ENCODE measurements at places on chromosomes 1 and 21.

GRCh38 chr1:154906621-154907081 is 29.9 kb downstream of the PMVK start:
- DNase-seq, result no peak

- DNase-seq, result no peak
These were observed at the start of gene LGR6 for GRCh38 chr1:202193614-202194327. Gene LGR6 (plus strand): TSS chr1:202193799. CDS start chr1:202193990, 191 bp downstream.

GRCh38 chr1:14725695-14726094 is 127.2 kb downstream of the KAZN start:
- no peak for DNase-seq

- no peak for DNase-seq
These were observed 44.0 kb downstream of the TMCC2 start for GRCh38 chr1:205271745-205272144.

GRCh38 chr1:168665975-168666374 is 63.0 kb downstream of the DPT start:
- DNase-seq, result no peak

GRCh38 chr1:234602334-234603220 is 7.4 kb downstream of the IRF2BP2 start:
- peak; percentile 88 for DNase-seq

- no peak for DNase-seq
These were observed 179.1 kb downstream of the FASLG start for GRCh38 chr1:172837816-172838679.

DNA sequence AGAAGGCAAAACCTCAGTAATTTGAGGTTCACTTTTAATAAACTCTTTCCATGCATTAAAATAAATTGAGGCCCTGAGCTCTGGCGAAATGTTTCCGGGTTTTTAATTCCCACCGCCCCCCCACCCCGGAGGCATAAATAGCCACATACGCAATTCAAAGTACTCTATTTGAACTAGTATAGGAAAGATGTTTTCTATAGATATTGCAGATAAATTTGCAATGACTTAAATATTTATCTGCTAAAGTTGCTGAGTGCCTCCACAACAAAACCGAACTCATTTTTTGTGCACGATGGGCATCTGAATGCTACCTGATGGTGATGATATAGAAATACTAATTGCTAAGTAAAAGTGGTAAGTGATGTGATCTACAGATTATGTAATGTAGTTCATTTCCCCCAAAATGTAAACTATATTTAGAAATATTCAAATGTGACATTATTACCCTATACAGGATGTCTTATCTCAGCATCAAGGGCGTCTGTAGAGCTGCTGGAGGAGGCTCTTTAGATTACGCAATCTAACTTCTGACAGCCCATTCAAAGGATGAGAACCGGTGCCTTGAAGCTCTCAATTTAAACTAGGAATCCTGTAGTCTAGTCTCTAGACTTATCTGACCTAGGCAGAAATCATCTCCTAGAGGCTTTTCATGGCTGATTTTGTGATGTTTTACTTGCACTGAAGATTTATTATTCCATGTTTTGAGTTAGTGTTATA is 8.5 kb downstream of the IRF2BP2 start:
- DNase-seq, result no peak

- no peak for DNase-seq
These were observed 57.9 kb upstream of the EDN2 start for GRCh38 chr1:41542196-41542930.

DNA sequence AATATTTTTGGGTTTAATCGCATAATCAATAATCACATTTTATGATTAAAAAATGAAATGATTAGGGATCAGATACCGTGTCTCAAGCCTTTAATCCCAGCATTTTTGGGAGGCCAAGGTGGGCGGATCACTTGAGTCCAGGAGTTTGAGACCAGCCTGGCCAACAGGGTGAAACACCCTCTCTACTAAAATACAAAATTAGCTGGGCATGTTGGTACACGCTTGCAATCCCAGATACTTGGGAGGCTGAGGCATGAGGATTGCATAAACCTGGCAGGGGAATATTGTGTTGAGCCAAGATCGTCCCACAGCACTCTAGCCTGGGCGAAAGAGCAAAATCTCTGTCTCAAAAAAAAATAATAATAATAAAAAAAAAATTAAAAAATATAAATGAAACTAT is 1581.4 kb downstream of the KCNT2 start:
- no peak for DNase-seq

GRCh38 chr1:236422517-236422876 is 28.4 kb downstream of the EDARADD start:
- DNase-seq, result no peak

DNA sequence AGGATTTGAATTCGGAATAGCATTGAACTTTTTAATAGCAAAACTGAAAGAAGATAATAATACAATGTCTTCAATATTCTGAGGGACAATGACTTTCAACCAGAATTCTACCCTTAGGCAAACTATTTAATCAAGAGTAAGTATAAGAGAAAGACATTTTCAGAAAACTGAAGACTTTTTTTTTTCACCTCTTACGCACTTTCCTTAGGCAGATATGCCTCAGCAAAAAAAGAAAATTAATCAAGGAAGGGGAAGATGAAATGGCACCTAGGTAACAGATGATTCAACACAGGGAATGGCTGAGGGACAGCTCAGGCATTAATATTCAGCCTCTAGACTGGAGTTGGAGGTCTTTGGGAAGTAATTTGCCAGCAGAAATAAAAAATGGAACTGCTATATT is 184.9 kb downstream of the URB2 start:
- no peak for DNase-seq

GRCh38 chr1:14300991-14301703 is 297.3 kb upstream of the KAZN start:
- DNase-seq, result no peak

DNA sequence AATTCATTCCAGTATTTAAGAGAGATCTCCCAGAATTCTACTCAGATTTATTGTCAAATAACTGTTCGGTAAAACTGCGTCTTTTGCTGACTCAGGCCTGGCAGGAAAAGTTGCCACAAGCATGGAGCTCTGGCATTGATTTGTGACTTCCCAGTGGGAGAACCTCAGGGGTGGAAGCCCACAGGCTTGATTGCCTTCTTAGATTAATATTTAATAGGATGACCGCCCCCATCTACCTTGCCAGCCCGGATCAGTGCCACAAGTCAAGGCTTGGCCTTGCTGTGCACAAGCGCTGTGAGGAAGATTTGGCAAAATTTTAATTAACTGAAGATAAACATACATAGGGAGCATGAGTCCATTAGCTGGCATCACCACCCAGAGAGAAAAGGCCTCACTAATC is 93.5 kb downstream of the LRIG2 start:
- no peak for DNase-seq

GRCh38 chr1:168210312-168210711 is 15.5 kb upstream of the SFT2D2 start:
- no peak for DNase-seq

GRCh38 chr1:248373761-248374160 is 1.8 kb upstream of the OR2T6 start:
- DNase-seq, result no peak

DNA sequence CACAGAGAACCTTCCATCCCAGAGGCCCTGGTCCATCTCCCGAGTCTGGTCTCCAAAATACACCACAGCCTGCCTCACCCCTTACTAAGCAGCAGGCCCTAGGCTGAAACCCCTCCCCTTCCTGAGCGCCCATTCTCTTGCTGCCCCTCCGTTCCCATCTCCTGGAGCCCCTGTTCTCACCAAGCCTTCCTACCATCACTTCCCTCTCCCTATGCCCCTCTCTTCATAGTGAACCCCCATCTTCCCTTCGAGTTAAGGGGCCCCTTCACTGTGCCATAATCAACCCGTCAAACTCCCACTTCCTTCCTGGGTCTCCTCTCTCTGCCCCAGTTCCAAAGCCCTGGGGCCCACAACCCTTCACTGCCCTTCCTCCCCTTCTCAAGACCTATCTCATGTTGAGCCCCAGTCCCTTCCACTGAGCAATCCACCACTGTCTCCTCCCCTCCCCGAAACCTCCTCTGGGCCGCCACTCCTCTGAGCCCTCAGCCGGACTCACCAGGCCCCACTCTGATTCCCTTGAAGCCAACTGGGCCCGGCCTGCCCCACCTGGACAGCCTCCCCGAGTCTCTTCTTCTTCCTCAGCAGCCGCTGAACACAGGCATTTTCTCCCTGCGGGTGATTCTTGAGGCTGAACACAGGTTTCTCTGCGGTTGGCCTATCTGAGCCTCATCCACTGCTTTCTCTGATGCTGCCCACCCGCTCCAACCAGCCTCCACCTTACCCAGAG is 42.2 kb upstream of the WASF2 start:
- DNase-seq, result no peak

DNA sequence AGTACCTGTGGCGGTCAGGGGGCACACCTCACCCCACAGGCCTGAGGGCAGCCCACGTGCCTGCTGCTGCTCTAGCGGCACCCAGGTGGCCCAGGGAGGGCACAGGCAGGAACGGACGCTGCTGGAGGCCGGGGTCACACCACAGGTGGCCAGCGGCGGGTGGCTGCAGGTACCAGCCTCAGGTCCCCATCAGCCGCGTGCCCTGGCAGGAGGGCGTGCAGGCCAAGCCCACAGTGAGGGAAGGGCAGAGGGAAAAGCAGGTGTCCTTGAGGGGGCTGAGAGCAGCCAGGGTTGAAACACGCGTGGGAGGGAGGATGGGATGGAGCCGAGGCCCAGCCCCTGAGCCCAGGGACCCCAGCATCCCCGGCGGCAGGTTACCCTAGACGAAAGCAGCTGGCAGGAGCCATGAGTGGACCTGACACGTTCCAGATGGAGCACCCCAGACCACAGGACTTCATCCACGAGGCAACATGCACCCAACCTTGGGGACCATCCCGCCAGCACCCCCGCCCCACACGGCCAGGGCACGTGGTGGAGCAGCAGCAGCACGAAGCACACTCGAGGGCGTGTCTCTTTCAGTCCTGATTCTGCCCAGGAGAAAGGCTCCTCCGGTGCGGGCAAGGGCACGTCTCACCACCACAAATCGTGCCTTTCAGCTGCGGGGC is 3.7 kb downstream of the SLC19A1 start:
- DNase-seq, result no peak

DNA sequence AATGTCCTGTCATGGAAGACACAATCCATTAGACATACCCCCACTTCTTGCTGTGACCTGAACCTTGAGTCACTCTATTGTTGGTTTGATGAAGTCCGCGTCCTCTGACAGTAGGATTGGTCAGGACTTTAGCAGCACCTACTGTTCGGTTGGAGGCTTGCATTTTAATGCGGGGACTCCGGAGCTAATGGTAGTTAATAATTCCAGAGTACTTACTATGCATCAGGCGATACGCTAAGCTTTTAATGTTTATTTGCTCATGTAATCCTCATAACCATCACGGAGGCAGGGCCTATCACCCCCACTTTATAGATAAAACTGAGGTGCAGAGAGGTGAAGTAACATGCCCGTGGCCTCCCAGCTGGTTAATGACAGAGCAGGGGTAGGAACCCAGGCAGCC is 7.9 kb upstream of the ELF3 start:
- no peak for DNase-seq

DNA sequence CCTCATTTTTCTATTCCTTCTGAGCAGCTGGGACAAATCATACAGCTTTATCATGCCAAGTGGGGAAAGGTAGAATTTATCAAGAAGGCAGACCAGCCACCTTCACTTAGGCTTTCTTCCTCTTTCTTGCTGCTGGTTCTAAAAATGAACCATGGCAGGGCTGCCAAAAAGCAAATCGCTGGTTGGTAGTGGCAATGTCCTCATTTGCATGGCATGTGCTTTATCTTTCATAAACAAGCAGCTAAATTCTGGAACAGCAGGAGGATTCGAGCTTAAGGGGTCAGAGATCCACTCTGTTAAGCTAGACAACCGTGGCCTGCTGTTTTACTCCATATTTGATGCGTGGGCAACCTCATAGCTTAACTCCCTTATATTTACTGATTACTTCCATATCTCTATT is 91.3 kb downstream of the RPE65 start:
- no peak for DNase-seq

GRCh38 chr1:11294951-11295350 is 22.0 kb downstream of the UBIAD1 start:
- DNase-seq, result no peak

GRCh38 chr1:61642475-61643232 is 82.3 kb downstream of the TM2D1 start:
- no peak for DNase-seq

DNA sequence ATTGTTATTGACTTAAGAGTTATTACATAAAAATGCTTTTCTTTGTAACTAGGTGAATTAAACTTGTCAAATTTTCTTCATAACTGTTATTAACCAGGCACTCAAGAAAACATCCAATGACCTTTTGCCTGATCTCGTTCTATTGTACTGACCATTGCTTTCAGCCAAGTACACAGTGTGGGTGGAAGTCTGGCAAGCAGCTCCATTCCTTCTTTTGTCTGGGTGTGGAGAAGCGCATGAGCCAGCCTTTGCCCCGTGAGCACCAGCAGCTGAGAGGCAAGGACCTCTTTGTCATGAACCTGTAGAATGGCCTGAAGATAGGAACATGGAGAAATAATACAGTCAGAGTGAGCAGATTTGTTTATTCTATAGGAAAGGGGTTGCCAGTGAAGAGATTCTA is 57.5 kb downstream of the IARS2 start:
- DNase-seq, result no peak

- peak; percentile 73 for DNase-seq
These were observed 1.6 kb downstream of the ERVH48-1 start for GRCh38 chr21:42923553-42924432.

DNA sequence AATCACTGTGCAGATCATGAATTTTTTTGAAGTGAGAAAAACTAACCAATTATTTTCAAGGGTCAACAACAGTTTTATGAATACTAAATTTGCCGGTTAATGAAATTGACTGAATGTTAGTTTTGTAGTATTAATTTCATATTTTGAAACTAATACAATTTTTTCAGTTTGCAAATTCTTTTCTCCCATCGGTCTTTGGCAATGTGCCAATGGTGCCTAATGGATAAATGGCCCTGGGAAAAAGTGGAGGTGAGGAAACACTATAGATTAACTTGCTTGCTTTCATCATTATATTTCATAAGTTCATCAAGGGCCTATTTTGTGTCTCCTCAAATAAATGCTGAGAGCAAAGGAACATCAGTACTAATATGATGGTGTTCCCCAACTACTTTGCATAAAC is 4.1 kb downstream of the C1orf141 start:
- DNase-seq, result no peak

DNA sequence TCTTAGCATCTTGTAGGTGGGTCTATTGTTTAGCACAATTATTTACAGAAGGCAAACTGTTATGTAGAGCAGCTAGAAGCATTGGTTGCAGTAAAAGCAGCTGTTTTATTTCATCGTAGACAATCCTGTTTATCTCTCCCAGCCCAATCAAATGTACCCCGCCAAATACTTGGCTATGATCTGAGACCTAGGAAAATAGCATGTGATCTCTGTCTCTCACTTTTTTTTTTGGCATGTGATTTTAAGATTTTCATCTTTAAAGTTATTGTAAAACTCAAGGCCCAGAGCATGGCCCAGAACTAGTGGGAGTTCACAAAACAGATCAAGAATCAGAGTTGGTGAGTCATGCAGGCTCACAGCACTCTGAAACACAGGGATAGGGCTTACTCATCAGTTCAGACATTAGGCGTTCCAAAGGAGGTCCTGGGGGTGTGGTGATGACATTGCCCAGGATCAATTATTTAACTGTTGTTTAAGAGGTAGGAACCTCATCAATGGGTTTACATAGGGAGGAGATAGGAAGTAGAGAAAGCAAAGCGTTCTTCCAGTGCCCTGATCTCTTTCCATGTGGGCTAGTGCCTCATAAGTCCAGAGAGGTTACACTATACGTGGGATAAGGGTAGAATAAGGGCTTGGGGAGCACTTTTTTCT is 40.2 kb downstream of the TBX19 start:
- peak; percentile 90 for DNase-seq

Measured in amniotic stem cell (primary cell).